HFF-Myc (cell line): ENCODE measurements at places on chromosomes 5 and 9.

DNA sequence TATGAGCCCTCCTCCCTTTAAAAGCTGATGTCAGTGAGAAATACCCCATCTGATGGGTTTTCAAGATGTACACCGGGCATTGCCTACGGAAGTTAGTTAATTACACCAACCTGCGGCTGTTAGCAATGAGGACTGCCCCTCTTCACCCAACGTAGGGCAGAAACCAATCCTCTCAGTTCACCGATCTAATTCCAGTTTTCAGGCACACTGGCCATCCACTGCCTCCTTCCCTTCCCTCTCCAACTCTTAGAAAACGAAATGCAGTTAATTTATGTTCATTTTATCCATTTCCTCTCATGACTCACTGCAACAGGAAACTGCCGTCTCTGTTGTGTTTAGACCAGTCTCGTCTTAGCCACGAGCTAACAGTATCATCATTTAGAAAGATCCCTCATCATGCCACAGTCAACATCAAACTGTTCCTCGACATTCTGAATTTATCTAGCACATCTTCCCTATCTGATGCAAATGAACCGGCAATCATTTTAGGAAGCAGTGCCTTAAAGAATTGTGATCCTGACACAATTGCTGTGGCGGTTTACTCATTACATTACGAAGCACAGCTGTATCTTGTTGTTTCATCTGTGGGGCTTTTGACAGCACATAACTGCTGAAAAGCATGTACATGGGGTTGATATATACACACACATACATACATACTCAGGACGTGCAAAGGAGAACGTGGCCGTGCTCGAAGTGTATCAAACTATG is 168.6 kb downstream of the EFNA5 start:
- no peak for DNase-seq

- no peak for DNase-seq
Observed at GRCh38 chr9:95678759-95679158, 162.0 kb upstream of the PTCH1 start.

DNA sequence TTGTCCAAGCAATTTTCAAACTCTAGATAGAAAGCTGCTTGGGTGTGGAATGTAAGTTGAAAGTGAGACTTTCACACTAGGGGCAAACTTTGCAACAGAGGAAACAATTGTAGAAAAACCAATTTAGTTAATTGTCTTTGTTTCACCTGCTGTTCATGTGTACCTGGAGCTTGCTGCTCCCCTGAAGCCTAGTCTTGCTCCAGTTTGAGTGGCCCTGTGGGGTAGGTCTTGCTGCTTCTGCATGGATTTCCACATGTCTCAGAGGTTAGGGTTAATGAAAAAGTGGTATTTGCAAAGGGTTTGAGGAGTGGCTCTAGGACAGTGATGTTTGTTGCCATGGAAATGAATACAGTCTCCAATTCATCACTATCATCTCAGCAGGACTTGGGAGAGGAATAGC is 182.2 kb downstream of the FSTL4 start:
- DNase-seq = no peak

GRCh38 chr9:36207016-36207415 is 16.3 kb downstream of the CLTA start:
- DNase-seq = no peak

- no peak for DNase-seq
Observed at GRCh38 chr5:151694035-151694485, 7.3 kb upstream of the SPARC start.
